T1000 (cell line): ENCODE measurements at places on chromosomes 16 and 17.

GRCh38 chr17:48544349-48545021 lies 424 bp downstream of the HOXB2 start:
- DNase-seq: peak; percentile 37

DNA sequence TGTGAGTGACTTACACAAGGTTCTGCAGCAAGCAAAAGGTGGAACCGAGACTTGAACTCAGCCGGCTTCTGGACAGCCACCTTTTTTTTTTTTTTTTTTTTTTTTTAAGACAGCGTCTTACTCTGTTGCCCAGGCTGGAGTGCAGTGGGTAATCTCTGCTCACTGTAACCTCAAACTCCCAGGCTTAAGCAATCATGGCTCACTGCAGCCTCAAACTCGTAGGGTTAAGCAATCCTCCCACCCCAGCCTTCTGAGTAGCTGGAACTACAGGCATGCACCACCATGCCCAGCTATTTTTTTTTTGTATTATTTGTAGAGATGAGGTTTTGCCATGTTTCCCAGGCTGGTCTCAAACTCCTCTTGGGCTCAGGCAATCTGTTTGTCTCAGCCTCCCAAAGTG lies 55.2 kb upstream of the GOT2 start:
- no peak for DNase-seq

DNA sequence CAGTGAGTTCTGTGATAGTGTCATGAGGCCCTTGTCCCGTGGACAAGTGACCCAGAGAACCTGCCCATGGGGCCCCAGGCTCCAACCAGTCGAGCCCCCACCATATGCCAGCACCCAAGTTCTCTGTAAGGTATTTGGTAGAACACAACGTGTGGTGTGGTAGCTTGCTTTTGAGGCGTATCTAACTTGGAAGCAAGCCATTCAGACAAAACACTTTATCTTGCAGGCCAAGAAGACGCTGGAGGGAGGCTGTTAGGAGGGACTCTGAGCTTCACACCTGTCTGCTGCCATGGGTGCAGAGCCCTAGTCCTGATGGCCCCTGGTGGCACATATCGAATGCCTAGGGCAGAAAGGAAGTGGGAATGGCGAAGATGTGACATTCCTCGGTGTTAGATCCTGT lies 1.6 kb downstream of the NDUFAF8 start:
- DNase-seq: no peak

- DNase-seq: no peak
These were observed 13.8 kb downstream of the EMP2 start for GRCh38 chr16:10566613-10567012.

- DNase-seq: no peak
These were observed 228.9 kb upstream of the TNRC6C start for GRCh38 chr17:77729587-77729986.

- no peak for DNase-seq
These were observed 31.9 kb downstream of the MSI2 start for GRCh38 chr17:57288040-57288772.

GRCh38 chr17:10621397-10621796 lies 35.7 kb downstream of the MYH3 start:
- no peak for DNase-seq
